Parietal lobe (tissue), 2 donors: ENCODE measurements at places on chromosomes 7 and 10. TPM values are rescaled to one million over a fixed set of nuclear protein-coding genes. Genes with fewer than 3 reads are reported as not detected.

OAT gene
- total RNA-seq = 110 TPM

CHAT gene
- total RNA-seq = 0.63 TPM

OR2A12 gene
- not detected for total RNA-seq

DMBT1 gene
- under 0.01 TPM for total RNA-seq

AQP1 gene
- 2.8 TPM for total RNA-seq

IDE gene
- 26.3 TPM for total RNA-seq

OR6B1 gene
- total RNA-seq = not detected

TAC1 gene
- 7.8 TPM for total RNA-seq

TRUB1 gene
- total RNA-seq = 42.3 TPM

STYXL1 gene
- total RNA-seq = 16.0 TPM
